HT1080 (cell line): ENCODE measurements at places on chromosomes 1 and 21. TPM values are rescaled to one million over a fixed set of nuclear protein-coding genes. Genes with fewer than 3 reads are reported as not detected.

Gene CIART
- total RNA-seq: 3.2 and 5.7 TPM in 2 replicates

- DNase-seq: no peak
Measured at GRCh38 chr1:162256287-162256686, 120.4 kb downstream of the SPATA46 start.

Gene FMN2
- total RNA-seq: 0.80 and 1.3 TPM in 2 replicates

Gene ETV3L
- total RNA-seq: not detected in 2 replicates

DNA sequence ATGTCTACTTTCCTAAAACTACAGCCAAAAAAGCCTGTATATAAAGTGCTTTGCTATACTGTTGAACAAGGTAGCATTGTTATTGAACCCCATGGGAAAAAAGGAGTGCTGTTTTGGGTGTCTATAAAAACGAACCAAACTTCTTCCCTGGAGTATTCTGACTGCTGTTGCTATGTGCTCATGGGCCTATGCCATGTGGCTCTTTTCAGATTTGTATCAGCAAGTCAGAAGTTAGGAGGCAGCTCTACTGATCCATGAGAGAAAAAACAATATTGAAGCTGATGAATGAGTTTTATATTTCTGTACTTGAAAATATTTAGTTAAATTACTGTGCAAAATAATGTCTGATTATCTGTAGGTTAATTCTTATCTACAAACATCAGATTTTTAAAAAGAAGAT, 66.5 kb downstream of the ADGRL2 start:
- DNase-seq: no peak

DNA sequence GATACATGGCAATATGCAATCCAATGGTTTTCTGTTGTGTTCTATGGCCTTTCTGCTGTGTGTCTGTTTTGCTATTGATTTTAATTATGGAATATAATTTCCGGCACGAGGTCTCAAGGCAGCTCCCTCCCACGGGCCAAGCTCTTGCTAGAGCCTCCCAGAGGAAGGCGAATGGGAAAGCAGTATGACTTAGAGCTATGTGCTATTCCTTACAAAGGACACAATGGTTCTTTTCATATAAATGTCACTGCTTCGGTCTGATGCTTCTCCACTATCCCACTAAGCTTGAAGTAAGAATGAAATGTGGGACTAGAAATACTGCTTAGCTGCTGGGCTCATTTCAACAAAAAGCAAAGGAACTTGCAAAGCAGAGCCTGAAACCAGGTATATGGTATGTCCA, 322.2 kb upstream of the BEND5 start:
- DNase-seq: no peak

Gene RNU1-2
- total RNA-seq: under 0.01 TPM in 1 of 2 replicates, not detected in the other

- no peak for DNase-seq
Measured at GRCh38 chr1:38929054-38929453, 12.6 kb downstream of the RHBDL2 start.

- no peak for DNase-seq
Measured at GRCh38 chr21:31754708-31754960, 22.7 kb upstream of the SCAF4 start.

Gene LHX8
- total RNA-seq: not detected in 2 replicates

GRCh38 chr1:182338806-182339370, 52.7 kb downstream of the GLUL start:
- no peak for DNase-seq

- DNase-seq: no peak
Measured at GRCh38 chr1:235527196-235527814, 23.1 kb upstream of the B3GALNT2 start.
